ENCODE measurements at places on chromosomes 4 and X. TPM values are rescaled to one million over a fixed set of nuclear protein-coding genes. Genes with fewer than 3 reads are reported as not detected.
A peak's percentile ranks its signal among the peaks of the same experiment; 100 is the strongest.

Gene ZNF157
- total RNA-seq, result 0.17 TPM

DNA sequence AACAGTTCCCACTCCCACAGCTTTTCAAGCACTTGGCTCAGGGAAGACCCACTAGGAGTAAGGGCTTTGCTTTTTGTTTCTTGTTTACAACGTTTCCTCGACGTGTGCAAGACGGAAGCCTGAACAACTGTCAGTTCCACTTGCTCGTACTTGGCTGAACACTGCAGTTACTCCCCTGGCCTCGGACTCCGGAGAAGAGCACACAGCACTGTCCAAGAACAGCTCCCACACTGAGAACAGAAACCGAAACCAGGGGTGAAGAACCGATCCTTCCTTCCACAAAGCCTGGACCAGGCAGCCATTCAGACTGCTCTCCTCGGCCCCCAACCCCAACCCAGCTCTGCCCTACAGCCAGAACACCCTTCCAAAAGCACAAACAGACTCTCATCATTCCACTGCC lies 25.5 kb downstream of the IRF2 start:
- DNase-seq, result peak; percentile 46

GRCh38 chr4:1856943-1857699 lies 1.2 kb upstream of the LETM1 start:
- DNase-seq, result peak; percentile 65

DNA sequence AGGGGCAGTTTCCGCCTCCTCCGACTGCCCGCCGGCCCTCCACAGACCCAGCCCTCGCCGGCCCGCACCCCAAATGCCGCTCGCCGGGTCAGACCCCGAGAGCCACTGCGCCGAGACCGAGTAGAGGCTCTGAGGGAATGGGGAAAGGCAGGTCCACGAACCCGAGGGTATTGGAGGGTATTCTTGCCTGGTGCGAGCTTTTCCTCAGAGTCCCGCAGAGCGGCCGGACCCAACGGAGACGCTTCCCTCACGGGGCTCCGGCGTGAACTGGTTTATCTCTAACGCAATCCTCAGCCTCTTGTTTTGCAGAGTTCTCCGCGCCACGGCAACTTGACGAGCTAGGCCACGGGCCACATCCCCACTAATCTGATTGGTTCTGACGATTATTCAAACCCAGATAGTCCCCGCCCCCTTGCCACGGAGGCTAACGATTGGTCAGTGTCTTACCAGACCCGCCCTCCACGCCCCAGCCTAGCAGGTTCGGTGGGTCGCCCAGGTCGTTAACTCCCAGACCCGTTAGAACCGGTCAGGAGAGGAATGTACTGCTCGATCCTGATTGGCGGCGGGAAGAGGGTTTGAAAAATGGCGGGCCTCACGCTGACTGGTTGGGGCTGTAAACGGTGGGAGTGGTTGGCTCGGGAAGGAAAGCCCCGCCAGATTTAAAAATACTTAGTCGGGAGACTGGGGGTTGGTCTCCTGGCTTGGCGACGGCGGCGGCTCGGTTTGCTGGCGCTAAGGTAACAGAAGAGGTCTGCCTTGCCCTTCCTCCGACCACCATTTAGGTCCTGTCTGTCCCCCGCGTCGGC lies at the start of gene HMGB2:
Gene HMGB2 (minus strand): TSS at position 274 of the 806 bp plus-strand sequence. CDS start 709 bp downstream, outside the sequence.
- DNase-seq, result peak; percentile 100

Gene PCDH19
- total RNA-seq, result 0.43 TPM

GRCh38 chr4:139460565-139460964 lies 6.6 kb downstream of the RAB33B start:
- no peak for DNase-seq

Gene MAGEA2
- not detected for total RNA-seq

DNA sequence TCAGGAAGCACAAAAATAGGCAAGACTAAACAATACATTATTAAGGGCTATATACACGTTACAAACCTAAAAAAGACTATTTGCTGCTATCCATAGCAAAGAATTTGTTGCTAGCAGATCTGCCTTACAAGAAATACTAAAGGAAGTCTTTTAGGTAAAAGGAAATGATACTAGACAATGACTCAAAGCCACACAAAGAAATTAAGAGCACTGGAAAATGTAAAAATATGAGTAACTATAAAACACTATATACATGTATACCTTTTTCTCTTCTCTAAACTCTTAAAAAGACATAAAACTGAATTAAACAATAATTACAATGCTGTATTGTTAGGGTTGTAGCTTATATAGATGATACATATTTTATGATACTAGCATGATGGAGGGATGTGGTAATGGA lies 25.7 kb downstream of the SLC9A7 start:
- DNase-seq, result no peak

- DNase-seq, result no peak
Observed at GRCh38 chrX:22664826-22665225, 334.9 kb upstream of the DDX53 start.

DNA sequence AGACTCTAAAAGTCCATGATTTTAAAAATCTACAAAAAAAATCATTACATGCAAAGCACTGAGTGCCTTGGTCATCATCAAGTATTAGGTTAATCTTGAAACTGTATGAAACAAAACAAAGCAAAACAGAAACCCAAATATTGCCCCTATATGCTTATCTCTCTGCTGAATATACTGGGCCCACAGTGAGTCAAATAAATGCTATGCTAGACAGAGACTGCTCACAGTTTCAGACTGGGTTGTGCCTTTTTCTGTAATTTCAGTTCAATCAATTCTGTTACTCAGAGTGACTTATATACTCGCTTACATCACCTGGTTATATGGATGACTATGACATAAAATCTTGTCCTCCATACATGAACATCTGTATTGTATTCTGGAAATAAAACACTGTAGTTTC lies 257.1 kb upstream of the ACTRT1 start:
- no peak for DNase-seq

DNA sequence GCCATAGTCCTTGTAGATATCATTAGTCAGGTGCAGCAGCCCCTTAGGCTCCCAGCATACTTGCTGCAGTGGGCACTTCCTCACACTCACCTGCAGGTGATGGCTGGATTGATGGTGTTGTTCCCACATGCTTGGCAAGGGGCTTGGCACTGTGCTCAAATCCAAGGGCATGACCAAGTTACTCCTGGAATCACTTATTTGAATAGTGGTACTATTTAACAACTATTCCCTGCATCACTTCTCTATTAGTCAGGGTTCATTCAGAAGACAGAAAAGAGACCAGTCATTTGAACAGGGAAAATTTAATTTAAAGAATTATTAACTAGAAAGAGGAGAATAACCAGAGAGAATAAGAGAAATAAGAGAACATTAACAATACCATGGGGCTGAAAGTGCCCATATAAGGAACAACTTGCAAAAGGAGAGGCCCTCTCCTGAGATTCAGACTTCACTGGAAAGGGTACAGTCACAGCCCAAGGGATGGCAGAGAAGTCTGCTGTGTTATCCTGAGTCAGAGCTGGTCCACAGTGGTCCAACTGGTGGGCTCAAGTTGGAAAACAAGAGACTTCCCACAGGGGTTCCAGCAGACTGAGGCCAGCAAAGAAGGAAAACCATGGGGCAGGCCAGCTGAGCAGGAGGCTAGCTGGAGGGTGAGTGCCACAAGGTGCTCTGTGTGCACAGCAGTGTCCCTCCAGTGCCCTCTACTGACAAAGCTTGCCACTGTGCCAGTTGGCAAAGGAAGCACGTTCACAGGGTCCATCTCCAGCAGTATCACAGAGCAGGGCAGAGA lies 9.8 kb downstream of the SPP1 start:
- DNase-seq, result peak; percentile 47

DNA sequence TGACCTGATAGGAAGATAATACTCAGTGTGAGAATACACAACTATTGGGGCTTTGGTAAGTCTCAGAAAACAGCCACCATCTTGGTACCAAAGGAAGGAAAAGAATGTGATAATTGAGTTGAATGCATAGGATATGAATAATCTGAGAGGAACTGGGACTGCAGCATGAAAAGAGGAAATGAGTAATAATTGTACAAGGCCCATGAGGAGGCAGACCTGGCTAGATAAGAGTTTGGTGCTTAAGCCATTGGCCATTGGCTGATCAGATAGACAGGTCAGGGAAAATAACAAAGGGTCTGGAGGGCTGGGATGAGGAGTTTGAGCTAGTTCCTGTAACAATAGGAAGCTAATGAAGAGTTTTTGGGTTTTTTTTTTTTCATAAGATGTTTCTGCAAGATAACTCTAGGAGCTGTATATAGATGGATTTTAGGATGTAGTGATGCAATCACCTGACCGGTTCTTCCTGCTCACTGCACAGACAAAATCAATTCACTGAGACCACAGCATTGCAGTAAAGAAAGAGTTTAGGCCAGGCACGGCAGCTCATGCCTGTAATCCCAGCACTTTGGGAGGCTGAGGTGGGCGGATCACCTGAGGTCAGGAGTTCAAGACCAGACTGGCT lies 5.3 kb upstream of the TRMT2B start:
- no peak for DNase-seq

Gene EFHC2
- total RNA-seq, result 2.1 TPM

DNA sequence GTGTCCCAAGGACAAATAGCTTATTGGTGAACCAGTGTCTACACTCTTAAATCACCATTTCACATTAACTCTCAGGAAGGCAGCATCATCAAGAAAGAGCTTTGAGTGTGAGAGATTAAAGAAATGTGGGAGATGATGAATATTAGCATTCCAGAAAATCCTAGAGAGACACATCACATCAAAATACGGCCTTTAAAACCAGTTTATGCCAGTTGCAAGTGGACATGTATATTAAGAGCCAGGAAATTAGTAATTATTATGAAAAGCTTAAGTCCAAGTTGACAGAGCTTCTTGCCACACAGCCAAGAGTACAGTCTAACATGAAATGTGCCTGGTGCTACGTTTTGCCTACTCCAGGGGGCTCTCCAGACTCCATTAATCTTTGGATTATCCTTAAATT lies 503.0 kb upstream of the BOD1L1 start:
- no peak for DNase-seq

GRCh38 chr4:113684534-113685091 lies 76.9 kb downstream of the CAMK2D start:
- peak; percentile 46 for DNase-seq

Gene HMGN5
- total RNA-seq, result 4.2 TPM

DNA sequence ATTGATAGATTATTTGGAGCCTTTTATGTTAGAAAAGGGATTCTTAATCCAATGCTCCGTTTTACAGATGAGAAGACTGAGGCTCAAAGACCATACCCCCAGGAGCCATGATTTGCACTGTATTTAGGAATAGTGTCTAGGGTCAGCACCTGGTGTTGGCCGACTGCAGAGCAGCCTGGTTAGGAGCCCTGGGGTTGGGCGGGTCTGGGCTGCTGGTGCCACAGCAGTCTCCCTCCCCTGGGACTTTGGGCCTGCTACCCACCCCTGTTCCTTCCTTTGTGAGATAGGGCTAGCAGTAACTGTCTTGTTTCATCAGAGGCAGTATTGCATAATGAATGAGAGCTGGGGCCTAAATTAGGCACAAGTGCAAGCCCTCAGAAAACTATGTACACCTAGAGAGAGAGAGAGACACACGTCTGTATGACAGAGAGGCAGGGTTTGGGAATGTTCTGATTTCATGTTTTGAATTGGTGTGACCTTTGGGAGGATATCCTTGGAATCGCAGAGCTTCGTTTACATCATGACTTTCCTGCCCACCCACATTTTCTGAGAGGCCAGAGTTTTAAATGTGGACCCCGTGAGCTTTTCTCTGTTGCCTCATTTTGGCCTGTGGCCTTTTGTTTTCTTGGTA lies 111.7 kb downstream of the PTTG2 start:
- DNase-seq, result no peak

Gene F8A3
- total RNA-seq, result 11.4 TPM

Gene PRDM5
- 7.0 TPM for total RNA-seq

- DNase-seq, result peak; percentile 83
Observed at GRCh38 chr4:145938618-145939440, at the start of gene ZNF827. ZNF827 (minus strand) TSS chr4:145938823; CDS start chr4:145938407, 416 bp downstream.

DNA sequence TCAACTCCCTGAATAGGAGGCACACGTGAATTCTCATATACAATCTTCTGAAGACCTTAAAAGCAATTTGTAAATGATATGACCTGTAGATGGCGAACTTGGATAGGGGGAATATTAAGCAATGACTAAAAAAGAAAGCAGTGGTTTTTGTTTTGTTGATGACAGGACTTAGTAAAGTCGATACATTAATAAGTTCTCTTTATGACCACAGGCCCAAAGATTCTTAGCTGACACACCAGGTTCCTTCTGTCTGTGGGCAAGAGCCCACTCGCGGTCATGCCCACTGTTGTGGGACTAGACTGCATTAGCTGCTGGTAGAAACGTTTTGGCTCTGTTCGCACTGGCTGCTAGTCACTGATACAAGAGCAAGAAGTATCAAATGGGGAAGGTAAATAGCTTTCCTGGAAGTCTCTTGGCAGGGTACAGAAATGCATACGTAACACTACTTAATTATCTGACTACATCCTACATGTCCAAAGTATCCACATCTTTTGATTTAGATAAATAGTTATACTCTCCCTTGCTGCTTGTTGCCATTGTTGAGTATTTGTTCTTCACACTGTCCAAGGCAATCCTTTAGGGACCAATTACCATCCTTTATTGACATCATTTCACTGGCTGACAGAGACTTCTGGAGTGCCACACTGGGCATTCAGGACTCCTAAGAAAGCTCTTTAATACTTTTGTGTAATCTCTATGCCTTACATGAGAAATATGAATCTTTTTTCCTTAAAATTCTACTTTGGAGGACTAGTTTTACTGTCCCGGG lies 31.0 kb downstream of the ALPK1 start:
- no peak for DNase-seq

DNA sequence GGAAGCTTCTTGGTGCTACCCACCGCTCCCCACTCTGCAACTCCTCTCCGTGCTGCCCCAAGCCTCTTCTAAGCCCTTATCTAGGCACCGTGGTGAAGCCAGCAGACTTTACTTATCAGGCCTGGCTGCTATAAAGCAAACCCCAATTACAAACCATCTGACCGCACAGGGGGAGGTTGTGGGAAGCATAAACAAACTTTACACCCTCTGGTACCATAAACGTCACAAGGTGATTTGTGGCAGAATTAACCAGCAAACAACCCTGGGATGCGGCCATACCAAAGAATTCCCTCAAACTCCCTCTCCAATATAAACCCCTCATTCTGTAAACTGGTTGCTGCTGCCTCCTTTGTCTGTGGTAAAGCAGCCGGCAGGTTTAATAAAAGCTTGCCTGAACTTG lies 55.2 kb downstream of the MAGEC2 start:
- DNase-seq, result no peak

Gene MGAT4D
- not detected for total RNA-seq

DNA sequence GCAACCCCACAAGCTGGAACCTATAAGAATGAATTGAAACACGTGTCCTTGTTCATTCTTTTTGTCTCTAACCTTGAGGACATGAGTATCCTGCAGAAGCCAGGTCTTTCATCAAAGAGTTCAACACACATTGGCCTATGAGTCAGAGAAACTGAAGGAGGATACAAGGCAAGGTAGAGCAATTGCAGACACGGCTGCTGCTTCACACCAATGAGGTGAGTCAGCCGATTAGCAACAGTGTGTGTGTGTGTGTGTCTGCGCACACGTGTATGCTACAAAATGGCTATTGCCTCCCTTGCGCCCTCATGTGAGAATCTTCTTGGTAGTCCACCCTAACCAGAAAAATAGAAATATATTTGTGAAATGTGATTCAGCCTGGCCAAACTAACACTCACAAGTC lies 1477.7 kb upstream of the IGFBP7 start:
- no peak for DNase-seq

Measured in left colon (tissue), 2 donors.